ENCODE measurements at places on chromosomes 13 and 19. TPM values are rescaled to one million over a fixed set of nuclear protein-coding genes. Genes with fewer than 3 reads are reported as not detected.

The RNF113B gene
- not detected for total RNA-seq

- no peak for DNase-seq
Observed at GRCh38 chr13:30173303-30173610, 134.1 kb downstream of the KATNAL1 start.

The FBXO46 gene
- 6.3 TPM for total RNA-seq

- DNase-seq, result peak; percentile 78
Observed at GRCh38 chr13:27379694-27380641, 44.5 kb upstream of the GTF3A start.

- no peak for DNase-seq
Observed at GRCh38 chr13:106470576-106470975, 64.9 kb downstream of the EFNB2 start.
